ENCODE measurements at places on chromosomes 3 and 15.

DNA sequence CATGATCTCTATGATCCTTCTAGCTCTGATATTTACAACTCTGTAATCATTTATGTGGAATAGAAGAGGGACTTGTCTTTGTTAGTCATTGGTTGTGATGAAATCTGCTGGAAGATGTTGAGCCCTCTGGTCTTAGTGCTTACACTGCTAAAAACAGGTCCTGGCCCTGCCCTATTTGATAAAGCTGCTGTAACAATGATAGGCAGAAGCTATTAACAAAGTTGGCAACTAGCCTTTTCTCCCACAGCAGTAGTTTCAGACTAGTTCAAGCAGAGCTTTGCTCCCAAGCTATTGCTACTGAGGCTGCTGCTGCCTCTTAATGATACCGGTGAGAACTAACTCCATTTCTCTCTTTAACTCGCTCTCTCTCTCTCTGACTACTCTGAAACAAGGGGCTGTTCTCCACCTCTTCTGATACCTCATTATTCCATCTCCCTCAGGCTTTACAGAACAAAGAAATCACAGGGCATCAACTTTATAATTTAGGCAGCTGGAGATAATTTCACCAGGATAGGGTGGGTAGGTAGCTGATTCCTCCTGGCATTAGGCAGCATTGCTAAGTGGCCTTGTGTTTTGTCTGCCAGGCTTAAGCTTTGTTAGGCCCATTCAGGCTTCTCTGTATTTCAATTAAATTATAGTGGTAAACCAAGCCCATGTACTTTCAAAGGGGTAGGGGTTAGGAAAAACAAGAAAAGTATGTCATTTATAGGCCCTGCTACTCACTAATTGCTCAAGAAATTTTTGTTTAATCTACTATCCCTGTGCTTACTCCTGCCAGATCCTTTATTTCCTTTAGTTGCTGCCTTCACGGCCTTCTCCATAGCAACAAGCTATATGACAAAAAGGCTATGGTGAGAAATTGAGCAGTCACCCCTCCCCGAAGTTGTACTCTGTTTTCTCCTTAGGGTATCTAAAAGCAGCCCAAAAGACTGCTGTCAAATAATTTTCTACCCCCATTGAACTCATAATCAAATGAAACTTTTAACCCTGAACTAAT lies 139.6 kb downstream of the RBPMS2 start:
- DNase-seq = no peak

- no peak for DNase-seq
These were observed 171.8 kb upstream of the CDIN1 start for GRCh38 chr15:36407647-36408046.

DNA sequence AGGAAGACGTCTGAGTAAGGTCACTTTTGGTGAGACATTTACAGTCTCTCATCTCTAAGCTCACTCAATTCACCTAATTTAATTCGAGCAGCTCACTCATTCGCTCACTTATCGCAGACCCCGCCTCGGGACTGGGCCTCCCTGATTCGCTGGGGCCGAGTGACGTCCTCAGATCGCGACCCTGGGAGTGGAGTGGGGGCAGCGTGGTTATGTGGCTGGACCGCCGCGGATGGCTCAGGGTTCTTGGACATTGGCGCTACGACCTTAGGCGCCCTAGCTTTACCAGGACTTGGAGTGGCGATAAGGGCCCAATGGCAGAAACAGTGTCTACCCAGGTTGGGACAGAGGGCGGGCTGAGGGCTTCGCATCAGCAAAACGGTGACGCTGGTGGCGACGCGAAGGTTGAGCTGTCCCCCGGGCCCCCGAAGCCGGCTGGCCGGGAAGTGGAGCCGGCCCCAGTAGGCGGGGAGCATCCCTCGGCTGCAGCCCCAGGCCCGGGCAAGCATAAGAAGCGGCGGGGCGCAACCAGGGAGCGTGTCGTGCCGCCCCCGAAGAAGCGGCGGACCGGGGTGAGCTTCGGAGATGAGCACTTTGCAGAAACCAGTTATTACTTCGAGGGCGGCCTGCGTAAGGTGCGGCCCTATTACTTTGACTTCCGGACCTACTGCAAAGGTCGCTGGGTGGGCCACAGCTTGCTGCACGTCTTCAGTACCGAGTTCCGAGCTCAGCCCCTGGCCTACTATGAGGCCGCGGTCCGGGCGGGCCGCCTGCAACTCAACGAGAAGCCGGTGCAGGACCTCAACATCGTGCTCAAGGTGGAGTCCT lies at the start of gene RPUSD2:
RPUSD2 (plus strand) TSS at position 171 of the 825 bp plus-strand sequence; CDS start at position 210, 39 bp downstream.
- DNase-seq = peak; percentile 96

DNA sequence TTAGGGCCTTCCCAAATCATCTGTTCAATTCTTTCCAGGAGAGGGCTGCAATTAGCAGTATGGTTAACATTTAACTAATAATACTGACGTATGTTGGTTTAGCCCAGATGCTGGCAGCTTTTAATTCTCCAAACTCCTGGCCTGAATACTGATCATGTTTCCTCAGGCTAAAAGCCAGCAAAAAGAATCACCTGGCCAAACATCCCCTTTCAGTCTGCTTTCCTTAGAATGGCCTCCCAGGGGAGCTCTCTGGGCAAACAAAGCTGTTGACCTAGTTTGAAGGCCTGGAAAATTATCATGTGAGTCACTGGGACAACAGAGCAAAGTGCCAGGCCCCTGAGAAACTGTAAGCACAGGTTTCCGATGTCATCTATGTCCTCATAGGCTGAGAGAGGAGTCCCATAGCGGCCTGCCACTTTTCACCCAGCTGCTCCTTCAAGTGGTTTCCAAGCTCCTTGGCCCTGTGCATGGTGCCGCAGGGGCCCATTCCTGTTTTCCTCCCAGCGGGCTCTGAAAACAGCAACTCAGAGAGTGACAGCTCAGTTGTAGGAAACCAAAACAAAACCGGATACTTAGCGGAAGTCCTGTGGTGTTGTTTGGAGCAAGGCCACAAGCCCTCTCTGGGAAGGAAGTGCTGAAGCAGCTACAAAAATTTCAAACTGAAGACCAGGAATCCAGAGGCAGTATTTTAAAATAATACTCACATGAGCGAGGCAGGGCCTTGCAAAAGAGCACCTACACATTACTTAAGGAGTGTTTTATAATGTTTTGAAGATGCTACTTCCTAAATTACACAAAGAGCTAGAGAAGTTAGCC lies 36.5 kb upstream of the RAB11A start:
- peak; percentile 72 for DNase-seq

GRCh38 chr3:157119369-157119951 lies 40.5 kb downstream of the CCNL1 start:
- peak; percentile 62 for DNase-seq

Measured in activated CD4-positive, alpha-beta memory T cell treated with anti-CD3 and anti-CD28 coated beads for 36 hours (primary cell).